ENCODE measurements at places on chromosomes 2 and 18.

GRCh38 chr2:113012436-113013335 is 7.4 kb downstream of the IL36A start:
- DNase-seq = no peak

- DNase-seq = no peak
Measured at GRCh38 chr18:1104181-1104881, 199.7 kb downstream of the ADCYAP1 start.

- peak; percentile 46 for DNase-seq
Measured at GRCh38 chr2:189142893-189143759, 36.4 kb downstream of the COL5A2 start.

- no peak for DNase-seq
Measured at GRCh38 chr18:5462227-5462626, 81.6 kb downstream of the EPB41L3 start.

DNA sequence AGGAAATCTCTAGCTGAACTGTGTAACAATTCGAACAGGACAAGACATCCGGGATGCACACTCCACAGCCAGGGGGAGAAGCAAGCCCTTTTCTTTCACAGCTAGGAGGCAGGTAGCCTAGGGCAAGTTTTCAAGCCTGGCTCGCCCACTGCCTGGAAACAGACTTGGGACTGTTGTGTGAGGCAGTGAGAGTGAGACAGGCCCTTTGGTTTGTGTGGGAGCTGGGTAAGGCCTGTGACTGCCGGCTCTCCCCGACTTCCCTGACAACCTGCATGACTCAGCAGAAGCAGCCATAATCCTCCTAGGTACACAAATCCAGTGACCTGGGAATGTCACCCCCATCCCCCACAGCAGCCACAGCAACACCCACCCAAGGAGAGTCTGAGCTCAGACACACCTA is 179.7 kb downstream of the WDPCP start:
- no peak for DNase-seq

DNA sequence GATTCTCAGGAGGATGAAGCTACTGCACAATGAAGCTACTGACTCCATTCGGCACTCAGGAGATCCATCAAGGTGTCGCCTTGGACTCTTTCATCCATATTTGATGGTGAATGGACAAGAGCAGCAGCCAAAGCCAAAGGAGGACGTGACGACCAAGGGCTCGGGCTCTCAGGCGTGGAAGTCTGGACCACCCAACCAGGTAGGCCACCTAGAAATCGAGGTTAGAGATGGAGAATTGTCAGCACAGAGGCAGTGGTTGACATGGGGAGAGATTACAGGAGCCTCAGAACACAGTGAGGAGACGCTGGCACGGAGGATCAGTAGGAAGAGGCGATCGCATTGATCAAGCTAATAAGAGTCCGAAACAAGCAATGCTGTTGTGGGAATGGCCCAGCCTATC is 240.5 kb upstream of the ID2 start:
- DNase-seq = no peak

- DNase-seq = no peak
Measured at GRCh38 chr2:241885946-241886643, 16.6 kb downstream of the RTP5 start.

- DNase-seq = no peak
Measured at GRCh38 chr18:35030277-35030989, 10.8 kb upstream of the MAPRE2 start.

DNA sequence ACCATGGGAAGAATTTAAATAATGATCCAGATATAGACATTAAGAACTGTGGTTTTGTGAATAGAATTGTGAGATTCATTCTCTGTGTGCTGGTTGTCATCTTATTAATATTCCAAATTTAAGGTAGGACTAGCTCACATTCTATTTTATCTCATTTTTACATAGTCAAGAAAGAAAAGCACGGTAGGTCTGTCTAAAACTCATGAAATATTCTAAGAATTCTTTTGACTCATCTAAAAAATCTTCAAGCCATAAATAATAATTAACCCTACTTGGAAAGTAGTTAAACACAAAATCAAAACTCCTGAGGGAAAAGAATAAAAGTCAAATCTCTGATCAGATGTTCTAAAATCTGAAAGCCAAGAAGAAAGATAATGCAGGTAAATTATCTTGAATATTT is 388.8 kb upstream of the CHAC2 start:
- no peak for DNase-seq

DNA sequence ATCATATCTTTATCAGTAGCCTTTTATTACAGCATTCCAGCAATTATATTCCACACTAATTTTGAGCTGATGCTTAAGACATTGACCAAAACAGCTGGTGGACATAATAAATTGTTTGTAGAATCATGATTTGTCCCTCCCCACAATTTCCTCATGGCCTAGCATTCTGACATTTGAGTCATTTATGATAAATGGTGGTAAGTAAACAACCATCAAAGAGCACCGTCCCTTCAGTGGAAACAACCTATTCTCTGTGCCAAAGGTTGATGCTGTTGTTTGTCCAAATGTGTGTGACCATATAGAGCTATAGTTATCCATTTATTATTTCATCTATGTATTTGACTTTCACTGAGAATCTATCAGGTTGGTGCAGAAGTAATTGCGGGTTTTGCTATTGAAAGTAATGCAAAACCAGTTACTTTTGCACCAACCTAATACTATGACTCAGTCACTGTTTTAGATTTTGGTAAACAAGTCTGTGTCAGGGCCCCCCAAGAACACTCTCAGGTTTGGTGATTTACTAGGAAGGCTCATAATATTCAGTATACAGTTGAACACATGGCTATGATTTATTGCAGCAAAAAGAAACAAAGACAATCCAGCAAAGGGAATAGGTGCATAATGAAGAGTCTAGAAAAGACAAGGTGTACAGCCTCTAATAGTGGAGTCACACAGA is 608.7 kb upstream of the REG3G start:
- DNase-seq = no peak

DNA sequence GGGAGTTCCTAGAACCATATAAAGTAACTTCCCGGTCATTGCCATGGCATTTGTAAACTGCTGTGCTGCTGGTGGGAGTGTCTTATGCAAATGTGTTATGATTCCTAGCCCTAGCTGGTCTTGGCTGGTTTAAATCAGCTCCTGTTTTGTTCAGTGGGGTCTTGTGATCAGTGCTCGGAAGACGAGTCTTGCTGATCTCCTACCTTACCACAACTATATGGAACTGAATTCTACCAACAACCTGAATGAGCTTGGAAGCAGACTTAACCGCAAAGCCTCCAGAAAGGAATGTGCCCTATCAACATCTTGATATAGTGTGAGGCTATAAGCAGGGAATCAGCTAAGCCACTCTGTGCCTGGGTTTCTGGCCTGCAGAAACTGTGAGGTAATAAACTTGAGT is 33.5 kb downstream of the POLE4 start:
- DNase-seq = no peak

DNA sequence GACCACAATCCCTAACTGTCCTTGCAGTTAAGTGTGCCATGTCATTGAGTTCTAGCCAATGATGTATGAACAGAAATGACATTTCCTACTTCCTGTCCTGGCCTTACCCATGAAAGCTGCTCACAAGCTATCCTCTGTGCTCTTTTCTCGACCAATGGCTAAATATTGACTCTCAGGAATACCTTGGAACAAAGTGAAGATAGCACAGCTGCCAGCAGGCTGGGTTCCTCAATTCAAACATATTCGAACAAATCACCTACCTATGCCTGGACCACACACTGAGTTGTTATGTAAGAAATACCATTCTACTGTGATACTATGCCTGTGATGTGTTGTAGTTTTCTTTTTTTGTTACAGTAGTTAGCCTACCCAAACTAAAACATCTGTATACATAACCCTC is 65.1 kb downstream of the GAREM1 start:
- no peak for DNase-seq
